ENCODE measurements at places on chromosomes 1 and 21.
A peak's percentile ranks its signal among the peaks of the same experiment; 100 is the strongest.

DNA sequence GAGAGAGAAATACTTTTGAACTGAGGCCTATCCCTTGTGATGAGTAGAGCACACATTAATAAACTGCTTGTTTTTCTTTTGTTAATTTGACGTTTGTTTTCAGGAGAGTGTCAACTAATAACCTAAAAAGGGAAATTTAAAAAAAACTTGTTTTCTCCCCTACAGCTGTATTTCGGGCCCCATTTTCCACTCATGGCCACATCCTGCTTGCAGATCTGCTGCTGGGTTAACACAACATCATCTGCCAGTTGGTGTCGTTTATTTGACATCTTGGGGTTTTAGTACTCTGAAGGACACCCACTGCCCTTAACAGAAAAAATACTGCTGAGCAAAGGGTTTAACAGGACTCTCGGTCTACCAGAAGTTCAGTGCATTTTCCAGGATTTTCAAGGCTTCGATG is 848 bp upstream of the PYHIN1 start:
- no peak for DNase-seq

DNA sequence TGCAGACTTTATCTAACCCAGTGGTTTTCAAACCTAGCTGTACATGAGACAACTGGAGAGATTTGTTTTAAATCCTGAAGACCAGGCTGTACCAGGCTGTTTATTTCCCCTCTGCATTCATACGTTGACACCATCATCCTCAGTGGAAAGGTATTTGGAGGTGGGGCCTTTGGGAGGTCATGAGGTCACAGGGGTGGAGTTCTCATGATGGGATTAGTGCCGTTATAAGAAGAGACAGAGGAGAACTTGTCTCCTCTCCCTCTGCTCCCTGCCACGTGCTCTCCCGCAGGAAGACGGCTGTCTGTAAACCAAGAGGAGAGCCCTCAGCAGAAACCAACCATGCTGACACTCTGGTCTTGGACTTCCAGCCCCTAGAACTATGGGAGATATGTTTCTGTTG is 165.4 kb downstream of the ADSS2 start:
- DNase-seq = no peak

DNA sequence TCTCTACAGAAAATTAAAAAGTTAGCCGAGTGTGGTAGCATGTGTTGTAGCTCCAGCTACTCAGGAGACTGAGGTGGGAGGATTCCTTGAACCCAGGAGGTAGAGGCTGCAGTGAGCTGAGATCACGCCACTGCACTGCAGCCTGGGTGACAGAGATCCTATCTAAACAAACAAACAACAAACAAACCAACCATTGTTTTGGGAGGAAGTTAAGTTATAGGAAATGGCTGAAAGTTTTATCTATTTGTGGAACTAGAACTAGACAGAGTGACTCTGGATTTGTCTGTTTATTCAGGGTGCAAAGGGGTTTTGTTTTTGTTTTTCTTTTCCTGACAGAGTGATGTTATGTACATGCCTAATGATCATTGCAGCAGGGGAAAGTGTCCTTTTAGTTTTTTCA is 31.0 kb downstream of the ZNF362 start:
- no peak for DNase-seq

DNA sequence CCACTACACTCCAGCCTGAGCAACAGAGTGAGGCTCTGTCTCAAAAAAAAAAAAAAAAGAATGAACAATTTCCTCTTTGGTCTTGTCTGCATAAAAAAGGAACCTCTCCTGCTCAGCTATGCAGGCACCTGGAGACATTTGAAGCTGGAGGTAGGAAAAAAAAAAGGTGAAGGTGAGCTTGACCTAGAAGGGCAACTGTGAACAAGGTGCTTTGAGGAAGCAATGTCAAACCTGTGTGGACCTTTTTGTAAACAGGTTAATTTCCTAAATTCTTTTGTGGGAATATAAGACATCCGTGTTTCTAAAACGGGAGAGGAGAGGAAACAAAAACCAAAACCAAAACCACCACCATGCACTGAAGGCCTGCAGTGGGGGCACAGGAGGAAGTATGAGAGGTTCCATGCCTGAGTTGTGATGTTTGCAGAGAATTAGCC is 77.5 kb downstream of the SLC45A1 start:
- no peak for DNase-seq

- DNase-seq = no peak
These were observed 102.3 kb upstream of the LMO4 start for GRCh38 chr1:87226341-87226760.

DNA sequence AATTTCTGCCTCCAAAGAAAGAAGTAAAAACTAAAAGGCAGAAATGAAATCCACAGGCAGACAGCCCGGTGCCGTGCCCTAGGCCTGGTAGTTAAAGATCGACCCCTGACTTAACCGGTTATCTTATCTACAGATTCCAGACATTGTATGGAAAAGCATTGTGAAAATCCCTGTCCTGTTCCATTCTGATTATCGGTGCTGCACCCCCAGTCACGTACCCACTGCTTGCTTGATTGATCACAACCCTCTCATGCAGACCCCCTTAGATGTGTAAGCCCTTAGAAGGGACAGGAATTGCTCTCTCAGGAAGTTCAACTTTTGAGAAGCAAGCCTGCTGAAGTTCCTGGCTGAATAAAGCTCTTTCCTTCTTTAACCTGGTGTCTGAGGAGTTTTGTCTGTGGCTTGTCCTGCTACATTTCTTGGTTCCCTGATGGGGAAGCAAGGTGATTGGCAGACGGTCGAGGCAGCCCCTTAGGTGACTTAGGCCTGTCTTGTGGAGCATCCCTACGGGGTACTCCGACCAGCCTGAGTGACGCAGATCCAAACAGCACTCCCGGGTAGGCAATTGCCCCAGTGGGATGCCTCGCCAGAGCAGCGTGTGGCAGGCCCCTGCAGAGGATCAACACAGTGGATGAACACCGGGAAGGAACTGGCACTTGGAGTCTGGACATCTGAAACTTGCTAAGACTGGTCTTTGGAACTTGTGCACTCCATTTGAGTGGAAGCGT is 111.2 kb upstream of the PPM1J start:
- DNase-seq = no peak

DNA sequence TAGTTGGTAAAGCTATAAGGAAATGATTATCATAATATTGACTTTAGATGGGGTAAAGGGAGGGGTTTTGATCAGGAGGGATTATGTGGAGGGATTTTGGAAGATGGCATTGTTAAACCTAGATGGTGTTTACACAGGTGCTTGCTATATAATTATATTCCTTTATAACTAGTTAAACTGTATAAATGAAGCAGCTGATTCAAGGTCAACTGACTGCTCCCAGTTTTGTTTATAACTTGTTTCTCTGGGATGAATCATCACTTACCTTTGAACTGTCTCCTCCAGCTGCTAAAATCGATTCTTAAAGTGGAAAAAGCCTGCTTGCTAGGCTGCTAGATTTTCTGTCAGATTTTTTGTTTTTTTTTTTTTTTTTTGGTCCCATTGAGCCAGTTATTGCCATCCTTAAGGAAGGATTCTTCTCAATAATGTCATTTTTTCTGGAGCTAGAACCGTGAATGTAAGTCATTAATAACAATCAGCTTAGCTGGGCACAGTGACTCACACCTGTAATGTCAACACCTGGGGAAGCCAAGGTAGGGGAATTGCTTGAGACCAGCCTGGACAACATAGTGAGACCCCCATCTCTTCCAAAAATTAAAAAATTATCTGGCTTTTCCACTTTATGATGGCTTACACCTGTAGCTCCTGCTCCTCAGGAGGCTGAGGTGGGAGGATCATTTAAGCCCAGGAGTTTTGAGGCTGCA is 153.2 kb downstream of the PIK3R3 start:
- peak; percentile 94 for DNase-seq

- DNase-seq = no peak
These were observed 980 bp upstream of the AHCYL1 start for GRCh38 chr1:109983380-109984189.

DNA sequence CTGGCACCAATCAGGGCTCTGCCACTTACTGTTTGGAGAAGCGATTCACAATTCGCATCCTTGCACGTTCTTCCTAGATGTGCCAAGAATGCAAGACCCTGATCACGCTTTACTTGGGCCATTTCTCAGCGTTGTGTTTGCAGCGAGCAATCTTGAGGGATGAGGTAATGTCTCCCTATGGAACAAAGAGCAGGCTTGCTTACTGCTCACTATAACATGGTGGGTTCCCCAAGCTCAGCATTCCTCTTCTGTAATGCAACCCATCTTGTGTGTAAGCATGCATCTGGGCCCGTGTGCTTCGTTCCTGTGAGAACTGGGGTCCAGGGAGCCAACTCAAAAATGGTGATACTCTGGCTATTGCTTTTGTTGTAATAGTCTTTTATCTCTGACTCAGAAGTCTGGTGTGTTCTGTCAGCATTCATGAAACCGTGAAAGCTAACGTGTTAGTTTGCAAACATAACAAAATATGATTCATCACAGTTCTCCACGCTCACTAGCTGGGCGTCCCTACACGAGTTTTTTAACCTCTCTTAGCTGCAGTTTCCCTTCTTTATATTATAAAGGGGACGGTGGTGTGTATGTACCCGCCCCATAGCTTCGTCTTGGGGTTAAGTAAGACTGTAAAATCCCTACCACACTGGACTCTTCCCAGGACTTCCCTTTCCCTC is 33.3 kb downstream of the DNTTIP2 start:
- no peak for DNase-seq

DNA sequence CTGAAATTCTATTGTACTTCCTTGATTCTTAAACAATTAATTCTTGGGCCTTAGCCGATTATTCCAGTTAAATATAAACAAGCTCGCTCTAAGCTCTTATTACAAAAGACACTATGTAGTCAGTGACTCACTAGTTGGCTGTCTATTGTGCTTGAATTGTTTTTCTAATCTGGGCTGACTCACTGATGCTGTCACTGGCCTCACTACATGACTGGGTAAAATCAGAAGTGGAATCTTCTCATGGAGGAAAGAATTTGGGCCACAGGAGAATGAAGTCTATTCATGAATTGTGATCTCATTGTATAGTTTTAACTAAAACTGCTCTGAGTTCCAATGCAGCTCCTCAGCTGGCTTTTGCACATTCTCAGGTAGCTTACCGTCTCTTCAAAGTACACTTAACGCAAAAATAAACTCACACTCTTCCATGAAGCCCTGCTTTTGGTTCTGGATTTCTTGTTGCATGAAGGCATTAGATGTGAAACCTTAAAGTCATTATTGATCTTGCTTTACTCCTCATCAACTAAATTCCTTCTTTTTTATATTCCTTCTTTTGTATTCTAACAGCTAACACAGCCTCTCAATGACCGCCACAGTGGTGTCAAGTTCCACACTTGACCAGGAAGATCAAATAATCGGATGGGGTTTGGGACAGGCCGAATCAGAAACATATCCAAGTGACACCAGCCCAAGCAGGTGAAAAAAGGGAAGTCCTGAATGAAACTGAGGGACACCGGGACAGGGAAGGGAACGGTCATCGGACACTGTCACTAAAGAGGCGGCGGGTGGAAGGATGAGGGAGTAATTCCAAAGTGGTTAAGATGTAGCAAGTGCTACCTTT is 80.9 kb upstream of the LBR start:
- no peak for DNase-seq

- DNase-seq = no peak
These were observed 153.5 kb downstream of the RERE start for GRCh38 chr1:8663915-8664329.

GRCh38 chr1:14923727-14924452 is 229.7 kb upstream of the TMEM51 start:
- no peak for DNase-seq

DNA sequence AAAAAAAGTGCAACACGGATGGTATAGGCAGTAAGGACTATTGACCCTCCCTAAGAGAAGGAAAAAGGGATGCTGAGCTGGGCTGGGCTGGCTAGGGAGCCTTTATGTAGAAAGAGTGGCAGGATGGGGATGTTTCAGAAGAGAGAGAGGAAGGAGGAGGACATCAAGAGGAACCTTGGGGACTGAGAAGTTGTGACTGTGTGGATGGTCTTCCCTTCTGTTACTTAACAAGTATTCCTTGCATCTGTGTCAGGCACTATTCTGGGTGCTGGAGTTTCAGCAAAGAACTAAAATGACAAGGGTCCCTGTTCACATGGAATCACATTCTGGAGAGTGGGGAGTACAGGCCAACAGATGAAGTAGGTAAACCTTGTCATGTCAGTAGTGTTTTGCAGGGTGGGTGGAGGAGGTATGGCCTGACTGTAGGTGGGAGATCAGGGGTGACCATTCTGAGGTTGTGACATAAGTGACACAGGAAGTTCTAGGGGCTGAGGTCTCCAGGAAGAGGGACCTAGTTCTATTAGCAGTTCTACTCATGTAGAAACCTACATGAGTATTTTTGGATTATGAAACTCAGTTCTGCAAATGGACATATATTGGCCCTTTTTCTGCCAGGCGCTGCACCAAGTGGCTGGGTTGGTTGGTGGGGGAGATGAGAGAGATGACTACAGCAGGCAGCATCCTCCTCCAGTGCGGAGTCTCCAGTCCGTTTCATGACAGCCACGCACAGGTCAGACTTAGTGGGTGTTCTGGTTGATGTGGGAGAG is 53.8 kb downstream of the PRDM2 start:
- DNase-seq = no peak

DNA sequence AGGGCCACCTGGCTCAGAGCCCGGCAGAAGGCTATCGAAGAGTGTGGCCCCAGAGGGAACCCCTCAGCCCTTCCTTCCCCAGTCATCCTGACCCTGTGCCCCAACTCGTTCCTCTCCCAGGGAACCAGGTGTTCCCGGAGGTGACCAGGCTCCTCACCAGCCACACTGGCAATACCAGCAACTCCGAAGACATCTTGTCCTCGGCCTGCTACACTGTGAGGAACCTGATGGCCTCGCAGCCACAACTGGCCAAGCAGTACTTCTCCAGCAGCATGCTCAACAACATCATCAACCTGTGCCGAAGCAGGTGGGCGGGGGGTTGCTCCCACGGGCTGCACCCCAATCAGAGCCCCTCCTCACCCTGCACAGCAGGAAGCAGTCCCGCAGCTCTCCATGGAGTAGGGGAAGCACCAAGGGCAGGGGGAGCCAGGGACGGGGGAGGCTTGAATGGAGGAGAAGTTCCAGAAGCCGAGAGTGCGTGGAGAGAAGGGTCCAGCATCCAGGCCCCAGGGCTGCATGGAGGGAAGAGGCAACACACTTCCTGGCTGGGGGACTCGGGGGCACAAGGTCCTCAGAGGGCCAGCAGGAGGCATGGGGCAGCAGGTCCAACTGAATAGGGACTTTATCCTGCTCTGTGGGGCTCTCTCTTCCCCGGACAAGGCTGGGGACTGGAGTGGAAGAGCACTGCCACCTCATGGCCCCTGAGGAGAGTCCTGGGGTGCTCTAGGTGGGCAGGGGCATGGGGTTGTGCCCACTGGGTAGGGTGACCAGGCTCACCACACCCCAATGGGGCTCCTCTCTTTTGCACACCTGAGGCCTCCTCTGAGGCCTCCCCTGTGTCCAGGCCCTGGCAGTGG is 41.7 kb downstream of the PKP1 start:
- DNase-seq = no peak

- peak; percentile 73 for DNase-seq
These were observed 32.0 kb downstream of the INPP5B start for GRCh38 chr1:37914719-37915475.

GRCh38 chr1:185562461-185563359 is 171.5 kb upstream of the HMCN1 start:
- no peak for DNase-seq

Measured in NCI-H2081 treated with DMSO at 0.1 percent for 48 hours (cell line).